COLO829 (cell line): ENCODE measurements at places on chromosomes 5 and 9.

GRCh38 chr9:131734165-131734610, 5.7 kb downstream of the RAPGEF1 start:
- DNase-seq = no peak

GRCh38 chr9:75712700-75713099, 177.8 kb upstream of the PCSK5 start:
- no peak for DNase-seq

GRCh38 chr9:81693671-81694378, 4.5 kb upstream of the TLE1 start:
- no peak for DNase-seq

- peak; percentile 3 for DNase-seq
Observed at GRCh38 chr9:28320616-28321015, 747.3 kb upstream of the C9orf72 start.
